ENCODE measurements at places on chromosomes 4 and X. TPM values are rescaled to one million over a fixed set of nuclear protein-coding genes. Genes with fewer than 3 reads are reported as not detected.

GRCh38 chr4:120874792-120875774, 47.4 kb downstream of the PRDM5 start:
- H3K4me3 ChIP-seq: no peak overlapping the region
- H3K4me1 ChIP-seq: no peaks in the 10 kb centered on the region
- H3K36me3 ChIP-seq: no peaks in the 10 kb centered on the region
- DNase-seq: no peak
- no peak overlapping the region for H3K27ac ChIP-seq

Gene GPRASP2
- 2.1 TPM for total RNA-seq

Gene F9
- not detected for total RNA-seq

Gene CSAG2
- not detected for total RNA-seq

DNA sequence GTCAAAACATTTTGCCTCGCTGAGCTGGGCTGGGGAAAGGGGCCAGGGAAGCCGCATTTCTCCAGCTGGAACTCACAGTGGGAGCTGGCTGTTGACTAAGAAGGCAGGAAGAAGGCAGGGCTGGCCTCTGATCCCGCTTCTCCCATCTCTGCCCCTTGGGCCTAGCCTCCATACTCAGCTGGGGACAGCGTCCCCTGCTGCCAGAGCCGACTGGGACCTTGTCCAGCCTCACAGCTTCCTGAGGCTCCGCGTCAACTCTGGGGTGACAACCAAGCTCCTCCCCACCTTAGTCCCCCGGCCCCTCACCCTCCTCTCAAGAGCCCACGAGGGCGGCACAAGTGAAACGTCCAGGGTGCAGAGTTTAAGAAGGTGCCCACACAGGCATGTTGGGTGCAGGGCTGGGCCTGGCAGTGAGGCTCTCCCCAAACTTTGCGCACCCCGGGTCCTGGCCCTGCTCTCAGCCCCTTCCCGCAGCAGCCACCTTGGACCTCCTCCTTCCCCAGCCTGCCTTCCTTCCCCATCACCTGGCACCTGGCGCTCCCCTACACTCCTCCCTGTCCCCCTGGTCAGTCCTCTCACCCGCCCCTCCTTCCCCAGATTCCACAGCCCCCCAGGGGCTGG, 100.8 kb downstream of the PSAPL1 start:
- no peak overlapping the region for H3K4me3 ChIP-seq
- H3K27ac ChIP-seq: no peak overlapping the region
- H3K36me3 ChIP-seq: no peaks in the 10 kb centered on the region
- H3K4me1 ChIP-seq: peaks cover 15% of the 10 kb centered on the region
- no peaks in the 10 kb centered on the region for H3K27me3 ChIP-seq
- DNase-seq: no peak

Gene HSFX2
- total RNA-seq: not detected

DNA sequence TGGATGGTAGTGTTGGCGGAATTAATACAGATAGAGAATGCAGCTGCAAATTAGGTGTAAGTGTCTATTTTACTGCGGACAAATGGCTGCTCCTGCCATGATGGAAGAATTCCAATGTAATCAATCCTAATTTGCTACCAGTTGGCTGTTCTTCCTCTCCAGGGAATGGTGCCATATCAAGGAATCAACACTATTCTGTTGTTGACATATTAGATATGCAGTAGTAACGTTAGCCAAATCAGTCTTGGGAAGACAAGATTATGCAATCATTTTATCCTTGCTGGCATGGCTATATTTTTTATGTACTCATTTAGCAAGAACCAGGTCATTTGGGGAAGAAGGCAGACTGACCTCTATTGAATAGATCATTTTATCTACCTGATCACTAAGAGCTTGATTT, 271.2 kb upstream of the AGA start:
- no peak for DNase-seq
- H3K4me3 ChIP-seq: no peak overlapping the region

DNA sequence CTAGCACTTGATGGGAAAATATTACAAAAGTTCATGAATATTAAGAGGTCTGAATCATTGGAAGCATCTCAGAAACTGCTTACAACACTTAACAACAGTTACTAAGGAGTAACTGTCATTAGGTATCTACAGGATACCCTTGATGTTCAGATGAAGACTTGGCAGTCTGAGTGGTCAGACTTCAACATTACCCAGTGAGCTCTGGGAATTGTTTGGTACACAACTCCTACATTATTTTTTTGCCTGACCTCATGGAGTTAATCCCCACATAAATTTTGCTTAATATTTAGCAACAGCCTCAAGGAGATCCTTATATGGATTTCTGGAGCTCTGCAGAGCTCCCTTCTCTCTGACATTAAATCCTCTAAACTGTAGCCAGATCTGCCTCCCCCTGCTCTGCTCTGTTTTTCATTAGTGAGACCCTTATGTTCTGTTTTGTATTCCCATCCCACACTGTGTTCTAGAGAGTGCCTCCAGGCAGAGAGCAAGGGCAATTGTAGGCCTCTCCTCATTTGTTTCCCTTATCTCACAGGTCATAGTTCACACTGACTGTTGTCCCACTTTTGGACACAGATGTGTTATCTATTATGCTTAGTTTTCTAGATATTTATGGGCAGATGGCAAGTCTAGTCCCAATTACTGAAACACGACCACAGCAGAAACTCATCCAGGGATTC, 368.8 kb downstream of the GASK1B start:
- no peak for DNase-seq
- no peak overlapping the region for H3K4me3 ChIP-seq
- no peaks in the 10 kb centered on the region for H3K4me1 ChIP-seq
- no peaks in the 10 kb centered on the region for H3K36me3 ChIP-seq

GRCh38 chrX:17812763-17813162, 48.3 kb downstream of the RAI2 start:
- no peak for DNase-seq
- no peak overlapping the region for H3K27ac ChIP-seq
- no peaks in the 10 kb centered on the region for H3K36me3 ChIP-seq
- H3K4me3 ChIP-seq: no peak overlapping the region
- H3K27me3 ChIP-seq: no peaks in the 10 kb centered on the region
- H3K4me1 ChIP-seq: peaks cover 5% of the 10 kb centered on the region

- H3K4me3 ChIP-seq: no peak overlapping the region
- H3K4me1 ChIP-seq: no peaks in the 10 kb centered on the region
- H3K36me3 ChIP-seq: no peaks in the 10 kb centered on the region
Measured at GRCh38 chrX:1524874-1525582, 12.0 kb downstream of the P2RY8 start.

Gene PARM1
- 11.7 TPM for total RNA-seq

Gene MUC7
- not detected for total RNA-seq

Gene IL13RA1
- 28.2 TPM for total RNA-seq

Gene GPR78
- not detected for total RNA-seq

GRCh38 chr4:47557255-47557654, 72.2 kb downstream of the ATP10D start:
- no peak overlapping the region for H3K27ac ChIP-seq
- H3K27me3 ChIP-seq: no peaks in the 10 kb centered on the region
- H3K4me3 ChIP-seq: no peak overlapping the region

Gene HSFX3
- 0.96 TPM for total RNA-seq

Gene ATOH1
- not detected for total RNA-seq

Gene MXRA5
- 0.02 TPM for total RNA-seq

Gene XK
- total RNA-seq: 2.6 TPM

DNA sequence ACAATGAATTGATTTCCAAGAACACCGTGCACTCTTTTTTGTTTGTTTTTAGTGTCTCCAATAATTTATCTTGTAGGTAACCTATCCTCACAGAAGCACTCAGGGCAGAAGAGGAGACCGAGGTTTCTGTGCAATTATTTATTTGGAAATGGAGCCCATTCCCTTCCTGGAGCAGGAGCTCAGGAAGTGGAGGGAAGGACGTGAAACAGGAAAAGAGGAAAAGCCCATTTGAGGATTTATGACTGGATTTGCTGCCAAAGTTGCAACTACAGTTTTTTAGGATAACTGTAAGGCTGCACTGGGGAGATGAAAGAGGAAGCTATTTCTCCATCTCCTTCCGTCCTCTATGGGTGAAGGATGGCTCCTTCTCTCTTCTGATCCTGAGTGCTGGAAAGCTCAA, 31.7 kb upstream of the MXRA5 start:
- H3K27me3 ChIP-seq: no peaks in the 10 kb centered on the region
- H3K36me3 ChIP-seq: no peaks in the 10 kb centered on the region
- no peak overlapping the region for H3K27ac ChIP-seq

DNA sequence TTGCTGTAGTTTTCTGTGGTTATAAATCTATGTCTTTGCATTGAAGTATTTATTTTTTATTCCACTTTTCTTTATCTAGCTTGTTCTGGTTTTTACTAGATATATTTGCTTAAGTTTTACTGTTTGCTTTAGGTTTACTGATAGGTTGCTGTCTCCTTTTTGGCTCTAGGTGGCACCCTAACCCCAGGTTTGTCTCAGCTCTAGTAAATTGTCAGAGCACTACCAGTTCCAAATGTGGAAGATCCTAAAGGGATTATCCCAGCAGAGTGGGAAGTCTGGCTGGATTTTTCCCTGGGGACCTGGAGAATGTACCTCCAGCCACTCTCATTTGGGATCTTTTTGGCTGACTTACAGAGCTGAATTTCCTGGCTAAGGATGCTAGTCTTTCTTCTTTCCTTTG, 106.1 kb downstream of the PBDC1 start:
- peak; percentile 22 for DNase-seq
- H3K4me1 ChIP-seq: no peaks in the 10 kb centered on the region
- H3K27me3 ChIP-seq: no peaks in the 10 kb centered on the region
- no peaks in the 10 kb centered on the region for H3K36me3 ChIP-seq

DNA sequence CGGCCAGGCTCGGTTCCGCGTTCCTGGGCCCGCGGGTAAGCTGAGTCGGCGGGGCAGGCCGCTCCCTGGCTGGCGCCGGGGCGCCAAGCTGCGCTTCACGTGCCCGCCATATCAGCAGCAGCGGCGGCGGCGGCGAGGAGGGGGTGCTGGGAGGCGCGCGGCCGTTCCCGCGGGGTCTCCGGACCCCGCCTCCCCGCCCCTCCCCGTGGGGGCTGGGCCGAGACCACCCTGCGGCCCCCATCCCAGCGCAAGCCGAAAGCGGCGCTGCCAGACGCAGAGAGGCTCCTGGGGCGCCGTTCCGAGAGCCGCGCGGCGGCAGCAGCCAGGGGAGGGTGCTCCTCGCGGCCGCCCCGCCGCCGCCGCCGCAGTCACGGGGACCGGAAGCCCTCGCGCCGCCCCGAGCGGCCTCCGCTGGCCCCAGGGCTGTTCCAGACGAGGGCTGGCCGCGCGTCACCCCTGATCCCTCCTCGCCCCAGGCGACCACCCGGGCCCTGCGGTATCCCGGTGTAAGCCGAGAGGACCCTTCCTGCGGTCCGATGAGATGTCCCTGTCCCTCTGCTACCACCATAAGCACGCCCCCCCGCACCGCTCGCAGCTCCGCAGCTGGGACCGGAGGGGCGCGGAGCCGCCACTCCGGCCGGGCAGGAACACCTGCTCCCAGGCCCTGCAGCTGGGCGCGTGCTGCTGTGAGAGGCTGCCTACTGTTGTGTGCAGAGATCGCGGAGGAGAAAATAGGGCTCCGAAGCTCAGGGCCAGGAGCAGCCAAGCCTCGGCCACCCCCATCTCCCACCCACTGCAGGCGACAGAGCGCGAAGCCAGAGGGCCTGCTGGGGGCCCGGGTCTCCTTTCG, 7.5 kb upstream of the BCOR start:
- peak overlapping the region; percentile 99 for H3K27ac ChIP-seq
- peaks cover 59% of the 10 kb centered on the region for H3K4me1 ChIP-seq
- no peak for DNase-seq

GRCh38 chrX:94545722-94546121, 871.7 kb downstream of the FAM133A start:
- DNase-seq: no peak
- no peaks in the 10 kb centered on the region for H3K27me3 ChIP-seq
- no peak overlapping the region for H3K27ac ChIP-seq
- H3K4me1 ChIP-seq: no peaks in the 10 kb centered on the region
- H3K4me3 ChIP-seq: no peak overlapping the region
- H3K36me3 ChIP-seq: no peaks in the 10 kb centered on the region

DNA sequence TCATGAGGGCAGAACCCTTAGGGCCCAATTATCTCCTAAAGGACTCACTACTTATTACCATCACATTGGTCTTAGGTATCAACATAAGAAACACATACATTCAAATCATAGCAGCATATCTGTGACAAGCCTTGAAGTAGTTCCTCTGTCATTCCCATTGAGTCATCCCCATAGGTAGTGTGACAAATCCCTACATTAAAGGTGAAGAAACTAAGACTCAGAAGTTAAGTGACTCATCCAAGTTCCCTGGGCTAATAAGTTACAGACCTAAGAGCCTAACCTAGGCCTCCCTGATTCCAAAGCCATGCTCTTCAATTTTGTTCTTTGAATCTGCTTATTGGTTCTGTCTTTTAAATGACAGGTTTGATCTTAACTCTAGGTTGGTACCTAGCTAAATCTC, 58.2 kb downstream of the CD38 start:
- DNase-seq: peak; percentile 51
- H3K4me3 ChIP-seq: no peak overlapping the region
- no peak overlapping the region for H3K27ac ChIP-seq
- H3K36me3 ChIP-seq: no peaks in the 10 kb centered on the region
- H3K27me3 ChIP-seq: no peaks in the 10 kb centered on the region

- no peaks in the 10 kb centered on the region for H3K27me3 ChIP-seq
- no peaks in the 10 kb centered on the region for H3K36me3 ChIP-seq
- no peak overlapping the region for H3K27ac ChIP-seq
- no peak overlapping the region for H3K4me3 ChIP-seq
Measured at GRCh38 chr4:136311774-136312173, 1220.5 kb downstream of the PCDH18 start.

Gene JCHAIN
- 0.79 TPM for total RNA-seq

DNA sequence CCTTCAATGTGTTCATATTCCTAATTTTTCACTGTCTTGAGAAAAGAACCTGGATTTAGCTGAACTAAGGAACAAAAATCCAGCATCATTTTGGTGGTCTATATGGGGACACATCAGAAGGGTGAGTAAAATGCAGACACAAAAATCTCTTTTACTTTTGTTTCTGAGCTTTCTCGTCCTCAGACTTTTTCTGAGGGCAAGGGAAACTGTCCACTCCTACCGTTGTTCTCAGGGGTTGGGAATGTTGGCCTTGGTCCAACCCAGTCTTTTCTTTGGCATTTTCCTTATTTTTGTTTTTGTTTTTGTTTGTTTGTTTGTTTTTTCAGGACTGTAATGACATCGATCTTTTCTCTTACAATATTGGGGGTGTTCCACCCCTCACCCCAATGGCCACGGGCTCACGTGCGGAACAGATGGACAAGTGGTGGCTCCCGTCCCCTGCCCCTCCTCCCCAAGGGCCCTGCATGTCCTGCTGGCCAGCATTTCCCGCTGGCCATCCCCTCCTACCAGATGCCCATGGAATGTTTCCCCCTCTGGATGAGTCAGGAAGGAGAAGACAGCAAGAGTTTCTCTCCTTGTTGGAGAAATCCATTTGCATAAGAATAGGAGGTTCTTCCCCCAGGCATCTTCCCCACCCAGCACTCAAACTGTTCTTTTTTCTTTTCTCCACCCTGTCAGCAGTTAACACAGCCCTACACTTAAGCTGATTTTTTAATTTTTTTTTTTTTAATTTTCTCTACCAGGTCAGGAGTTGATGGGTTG, 305.4 kb upstream of the NDST4 start:
- no peak for DNase-seq
- H3K4me3 ChIP-seq: no peak overlapping the region
- no peaks in the 10 kb centered on the region for H3K36me3 ChIP-seq

GRCh38 chrX:71269801-71270395, 13.5 kb upstream of the NONO start:
- no peaks in the 10 kb centered on the region for H3K36me3 ChIP-seq
- no peaks in the 10 kb centered on the region for H3K4me1 ChIP-seq
- DNase-seq: no peak

Gene HAND2
- total RNA-seq: not detected
